ENCODE measurements at places on chromosomes 12 and 14.
A peak's percentile ranks its signal among the peaks of the same experiment; 100 is the strongest.

DNA sequence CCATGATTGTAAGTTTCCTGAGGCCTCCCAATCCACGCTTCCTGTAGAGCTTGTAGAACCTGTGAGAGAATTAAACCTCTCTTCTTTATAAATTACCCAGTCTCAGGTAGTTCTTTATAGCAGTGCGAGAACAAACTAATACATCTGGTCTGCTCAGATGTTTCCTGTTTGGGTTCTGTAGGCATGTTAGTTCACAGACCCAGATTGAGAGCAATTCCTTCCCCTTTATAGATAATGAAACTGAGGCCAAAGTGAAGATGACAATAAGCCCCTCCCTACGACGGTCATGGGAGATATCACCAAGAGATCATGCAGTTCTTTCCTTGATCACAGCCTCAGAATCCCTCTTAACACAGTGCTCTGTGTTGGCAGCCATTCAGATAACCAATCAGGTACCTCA is 76.5 kb upstream of the CLMN start:
- no peak for DNase-seq

DNA sequence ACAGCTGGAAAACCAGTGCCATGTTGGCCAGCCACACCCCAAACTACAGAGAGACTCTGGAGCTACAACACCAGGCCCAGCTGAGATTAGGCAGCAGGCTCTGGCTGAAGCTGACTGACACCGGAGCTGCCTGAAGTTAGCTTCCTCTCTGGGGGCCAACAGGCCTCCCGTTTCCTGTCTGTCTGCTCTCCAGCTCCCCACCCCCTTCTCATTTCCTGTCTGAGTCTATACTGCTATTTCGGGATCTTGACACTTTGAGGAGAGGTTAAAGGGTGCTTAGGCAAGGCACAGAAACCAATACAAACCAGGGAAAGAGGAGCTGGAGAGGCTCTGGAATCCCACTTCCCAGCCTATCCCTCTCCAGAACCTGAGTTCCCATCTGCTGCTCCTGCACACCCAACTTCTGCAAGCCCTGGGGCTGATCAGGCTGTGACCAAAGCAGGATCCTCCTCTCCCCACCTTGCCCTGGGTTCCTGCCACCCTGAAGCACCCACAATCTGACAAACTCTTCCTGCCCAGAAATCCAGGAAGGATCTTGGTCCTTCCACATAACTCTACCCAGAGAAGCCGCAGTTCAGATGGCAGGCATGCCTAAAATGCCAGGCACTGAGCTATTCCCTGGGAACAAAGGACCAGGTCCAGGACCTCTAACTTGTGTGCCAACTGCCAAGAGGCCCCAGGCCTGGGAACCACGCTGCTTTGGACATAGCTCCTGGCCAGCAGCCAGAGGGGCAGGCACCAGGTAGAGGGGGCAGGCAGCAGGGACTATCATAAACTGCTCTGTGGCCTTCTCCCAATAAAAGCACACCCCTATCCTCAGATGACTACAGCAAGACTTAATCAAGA is 39.9 kb downstream of the PRPF40B start:
- peak; percentile 68 for DNase-seq

- no peak for DNase-seq
Measured at GRCh38 chr12:112798048-112798760, 6.7 kb downstream of the RPH3A start.

DNA sequence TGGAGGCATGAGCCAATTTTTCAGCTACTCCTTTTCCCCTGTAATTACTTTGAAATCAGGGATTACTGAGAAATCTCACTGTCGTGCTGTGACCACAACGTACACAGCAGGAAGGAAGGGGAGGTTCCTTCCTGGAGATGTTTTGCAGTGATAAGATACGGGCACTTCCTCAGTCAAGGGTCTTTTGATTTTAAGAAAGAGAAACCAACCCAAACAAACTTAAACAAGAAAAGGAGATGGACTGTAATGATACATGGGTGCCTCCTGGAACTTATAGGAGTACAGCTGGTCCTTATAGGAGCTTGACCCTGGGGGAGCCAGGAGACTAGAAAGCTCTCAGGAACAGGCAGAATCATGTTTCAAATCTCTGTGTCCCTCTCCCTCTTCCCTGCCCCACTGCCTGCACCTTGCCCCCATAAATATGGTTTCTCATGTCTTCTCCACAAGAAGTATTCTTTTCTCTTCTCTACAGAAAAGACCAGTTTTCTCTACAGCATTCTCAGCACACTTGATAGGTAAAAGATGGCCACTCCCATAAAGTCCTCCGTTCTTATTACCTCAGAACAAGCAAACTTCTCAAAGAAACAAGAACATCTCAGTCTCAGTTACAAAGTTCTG is 281.1 kb upstream of the AMIGO2 start:
- peak; percentile 36 for DNase-seq

DNA sequence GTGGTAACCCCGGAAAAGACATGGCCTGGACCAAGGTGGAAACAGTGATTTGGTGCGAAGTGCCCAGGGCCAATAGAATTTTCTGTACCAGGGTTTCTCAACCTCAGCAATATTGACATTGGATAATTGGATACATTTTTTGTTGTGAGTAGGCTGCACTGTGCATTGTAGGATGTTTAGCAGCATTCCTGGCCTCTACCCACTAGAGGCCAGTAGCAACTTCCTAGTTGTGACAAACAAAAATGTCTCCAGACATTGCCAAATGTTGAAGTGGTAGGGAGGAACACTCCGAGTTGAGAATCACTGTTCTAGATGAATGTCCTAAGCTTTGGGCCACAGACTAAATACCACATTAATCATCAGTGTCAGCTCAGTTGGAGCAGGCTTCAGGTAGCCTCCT is 6.2 kb upstream of the CGRRF1 start:
- no peak for DNase-seq

- DNase-seq = no peak
Measured at GRCh38 chr12:95118138-95118787, 44.8 kb upstream of the NR2C1 start.

DNA sequence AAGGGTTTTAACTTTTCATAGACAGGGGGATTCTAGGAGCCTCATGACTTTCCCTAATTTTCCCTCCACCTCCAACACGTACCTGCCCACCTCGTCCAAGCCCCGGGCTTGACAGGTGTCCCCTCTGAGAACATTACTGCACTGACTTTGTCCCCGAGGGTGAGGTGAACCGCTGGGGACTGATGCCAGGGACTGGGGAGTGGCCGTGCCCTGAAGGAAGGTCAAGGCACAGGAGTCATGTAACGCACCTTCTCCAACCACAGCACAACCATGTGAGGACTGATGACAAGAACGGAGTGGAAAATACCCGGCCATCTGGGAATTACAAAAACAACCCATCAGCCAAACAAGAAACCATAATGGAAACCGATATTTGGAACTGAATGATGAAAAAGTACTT is 214.7 kb upstream of the C14orf180 start:
- DNase-seq = no peak

- DNase-seq = no peak
Measured at GRCh38 chr12:65822732-65823512, 1.4 kb upstream of the HMGA2 start.

DNA sequence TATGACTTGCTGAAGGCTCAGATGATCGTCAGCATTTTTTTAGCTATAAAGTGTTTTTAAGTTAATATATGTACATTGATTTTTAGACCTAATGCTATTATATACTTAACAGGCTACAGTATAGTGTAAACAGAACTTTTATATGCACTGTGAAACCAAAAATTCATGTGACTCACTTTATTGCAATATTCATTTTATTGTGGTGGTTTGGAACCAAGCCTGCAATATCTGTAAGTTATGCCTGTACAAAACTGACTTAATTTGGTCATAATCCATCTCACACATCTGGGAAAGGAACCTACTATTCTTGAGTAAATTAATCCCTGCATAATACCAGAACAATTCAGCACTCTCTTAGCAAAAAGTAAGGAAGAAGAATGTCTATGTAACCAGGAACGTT is 390.7 kb downstream of the SYT1 start:
- DNase-seq = no peak

DNA sequence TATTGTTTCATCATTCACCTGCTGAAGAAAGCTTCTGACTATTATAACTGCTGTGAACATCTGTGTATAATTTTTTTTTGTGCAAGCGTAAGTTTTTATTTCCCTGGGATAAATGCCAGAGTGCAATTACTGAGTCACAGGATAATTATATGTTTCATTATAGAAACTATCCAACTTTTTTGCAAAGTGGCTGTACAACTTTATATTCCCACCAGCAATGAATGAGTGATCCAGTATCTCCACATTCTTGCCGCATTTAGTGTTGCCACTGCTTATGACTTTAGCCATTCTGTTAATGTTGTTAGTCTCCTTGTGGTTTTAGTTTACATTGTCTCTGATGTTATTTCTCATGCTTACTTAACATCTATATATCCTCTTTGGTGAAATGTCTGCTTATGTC is 88.1 kb upstream of the CCDC175 start:
- no peak for DNase-seq

GRCh38 chr12:16359512-16360491 is 12.4 kb downstream of the MGST1 start:
- DNase-seq = no peak
